Tibial artery (tissue), 4 donors: ENCODE measurements at places on chromosomes 1 and 21.
A peak's percentile ranks its signal among the peaks of the same experiment; 100 is the strongest.

DNA sequence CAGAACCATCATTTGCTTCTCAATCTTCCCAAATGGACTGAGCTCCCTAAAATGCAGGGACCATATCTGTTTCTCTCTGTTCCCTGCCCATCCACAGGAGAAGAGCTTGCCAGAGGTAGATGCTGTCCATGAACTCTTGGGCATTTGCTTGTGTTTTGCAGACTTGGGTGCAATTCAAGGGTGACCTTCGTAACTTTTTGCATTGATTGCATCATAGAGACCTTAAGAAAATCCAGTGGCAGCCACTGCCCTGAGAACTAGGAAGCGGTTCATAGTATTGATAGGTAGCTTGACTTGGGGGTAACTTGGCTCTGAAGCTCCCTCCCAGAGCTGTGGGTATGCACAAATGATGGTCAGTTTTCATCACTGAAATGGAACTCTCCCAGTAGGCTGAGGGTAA is 34.3 kb upstream of the EDEM3 start:
- no peak overlapping the region for H3K4me3 ChIP-seq
- peaks cover 19% of the 10 kb centered on the region for H3K4me1 ChIP-seq
- peaks cover 8% of the 10 kb centered on the region for H3K36me3 ChIP-seq
- H3K27me3 ChIP-seq = no peaks in the 10 kb centered on the region

DNA sequence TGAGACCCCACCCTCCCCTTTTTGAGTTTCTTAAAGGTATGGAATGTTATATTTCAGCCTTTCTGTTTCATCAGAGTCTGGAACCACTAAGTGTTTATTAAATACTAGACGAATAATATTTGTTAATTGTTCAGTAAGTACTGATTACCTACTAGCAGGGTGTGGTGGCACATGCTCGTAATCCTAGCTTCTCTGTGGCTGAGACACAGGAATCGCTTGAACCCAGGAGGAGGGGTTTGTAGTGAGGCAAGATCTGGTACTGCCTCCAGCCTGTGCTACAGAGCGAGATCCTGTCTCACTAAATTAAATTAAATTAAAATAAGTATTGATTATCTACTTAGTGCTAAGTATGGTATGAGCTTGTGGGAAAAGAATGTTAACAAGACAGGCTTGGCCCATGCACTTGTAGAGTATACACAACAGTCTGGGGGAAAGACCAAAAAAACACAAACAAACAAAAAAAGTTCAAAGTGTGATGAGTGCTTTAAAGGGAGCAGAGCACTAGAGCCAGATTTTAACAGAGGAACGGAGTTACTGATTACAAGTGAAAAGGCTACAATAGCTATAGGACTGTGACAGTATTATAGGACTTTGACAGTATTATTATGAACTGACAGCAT is 2.4 kb downstream of the CEPT1 start:
- H3K4me3 ChIP-seq = no peak overlapping the region
- H3K4me1 ChIP-seq = no peaks in the 10 kb centered on the region

GRCh38 chr1:64453688-64454087 is 16.2 kb upstream of the CACHD1 start:
- no peak for DNase-seq
- no peaks in the 10 kb centered on the region for H3K36me3 ChIP-seq
- no peaks in the 10 kb centered on the region for H3K4me1 ChIP-seq
- no peak overlapping the region for H3K27ac ChIP-seq
- H3K27me3 ChIP-seq = no peaks in the 10 kb centered on the region

DNA sequence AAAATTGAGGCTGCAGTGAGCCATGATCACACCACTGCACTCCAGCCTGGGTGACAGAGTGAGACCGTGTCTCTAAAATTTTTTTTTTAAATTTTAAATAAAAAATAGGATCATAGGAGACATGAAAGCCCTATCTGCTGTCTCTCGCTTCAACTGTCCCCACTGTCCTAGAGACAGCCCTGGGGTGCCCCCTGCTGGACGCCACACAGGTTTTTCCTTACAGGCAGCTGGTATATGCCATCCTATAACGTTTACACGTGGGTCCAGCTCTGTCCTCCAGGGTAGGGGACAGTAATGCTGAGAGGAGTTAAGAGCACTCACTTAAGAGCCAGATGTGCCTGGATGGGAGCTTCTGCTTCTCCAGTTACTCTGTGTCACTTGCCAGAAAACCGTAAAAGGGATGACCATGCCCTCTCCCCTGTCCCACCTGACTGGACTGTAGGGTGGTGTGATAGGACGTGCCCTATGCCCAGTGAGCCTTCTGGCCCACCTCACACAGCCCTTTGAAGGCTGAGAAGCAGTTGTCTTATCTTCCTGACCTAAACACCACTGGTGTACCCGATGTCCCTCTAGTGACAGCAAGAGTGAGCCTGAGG is 8.5 kb downstream of the FBXO2 start:
- H3K4me1 ChIP-seq = peaks cover 17% of the 10 kb centered on the region
- peak; percentile 55 for DNase-seq
- H3K27me3 ChIP-seq = peaks cover 65% of the 10 kb centered on the region
- no peaks in the 10 kb centered on the region for H3K36me3 ChIP-seq
